ENCODE measurements at places on chromosomes 4 and X. TPM values are rescaled to one million over a fixed set of nuclear protein-coding genes. Genes with fewer than 3 reads are reported as not detected.

DNA sequence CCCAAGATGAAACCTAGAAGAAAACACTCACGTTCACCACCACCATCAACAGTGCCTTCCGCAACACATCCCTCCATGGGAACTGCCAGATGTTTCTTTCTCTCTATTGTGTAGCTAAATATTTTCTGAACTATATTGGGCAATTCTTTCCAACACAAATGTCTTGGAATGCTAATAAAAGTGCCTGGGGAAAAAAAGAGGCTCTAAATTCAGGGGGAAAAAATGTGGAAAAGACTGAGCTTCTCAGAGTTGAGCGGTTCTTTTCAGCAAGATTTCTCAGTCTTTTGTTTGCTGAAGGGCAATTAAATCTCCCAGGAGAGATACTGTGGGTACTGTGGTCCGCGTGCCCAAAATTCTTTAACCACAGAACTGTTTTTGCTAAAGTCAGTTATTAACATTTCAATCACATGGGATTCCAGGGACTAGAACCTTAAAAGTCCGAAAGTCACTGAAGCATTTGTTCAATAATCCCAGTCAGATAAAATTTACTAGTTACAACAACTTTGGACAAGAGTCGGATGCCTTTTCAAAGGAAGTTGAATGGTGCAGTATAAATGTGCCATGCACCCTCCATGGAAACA is 51.9 kb upstream of the DHRSX start:
- peak; percentile 78 for DNase-seq

DNA sequence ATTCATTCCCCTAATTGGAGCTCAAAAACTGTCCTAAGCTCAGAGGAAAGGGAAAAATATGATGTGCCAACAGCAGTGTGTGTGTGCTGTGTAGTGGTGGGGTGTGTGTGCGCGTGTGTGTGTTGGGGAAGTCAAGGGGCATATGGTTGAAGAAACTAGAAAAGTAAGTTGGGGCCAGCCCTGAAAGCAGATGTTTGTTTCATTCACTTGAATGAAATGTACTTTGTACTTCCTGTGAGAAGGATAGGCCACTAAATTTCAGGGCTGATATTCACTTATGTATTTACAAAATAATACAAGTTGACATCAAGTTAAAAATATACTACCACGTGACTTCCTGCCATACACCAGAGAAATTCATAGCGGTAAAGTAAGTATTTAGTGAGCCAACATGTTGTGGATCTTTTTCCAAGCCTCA is 151.3 kb upstream of the JADE1 start:
- DNase-seq: peak; percentile 40

DNA sequence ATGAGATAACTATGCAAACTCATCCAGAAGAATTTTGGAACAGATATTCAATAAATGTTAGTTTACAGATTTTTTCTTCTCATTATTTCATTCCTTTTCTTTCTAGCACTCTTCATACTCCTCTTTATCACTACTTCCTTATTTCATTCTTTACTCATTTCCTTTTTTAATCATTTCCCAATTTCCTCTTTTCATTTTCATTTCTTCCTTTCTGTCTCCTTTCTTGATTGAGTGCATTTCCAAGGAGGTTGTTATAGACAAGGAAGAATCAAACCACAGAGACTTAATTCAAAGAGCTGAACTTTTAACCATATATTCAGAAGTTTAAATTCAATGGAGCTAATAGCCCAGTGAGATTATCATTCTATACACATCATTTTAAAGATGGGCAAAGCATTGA is 600.7 kb downstream of the ARAP2 start:
- DNase-seq: no peak

Gene ASMT
- not detected for total RNA-seq

Gene GUCY1A1
- total RNA-seq: 0.43 TPM

Gene DCAF16
- 21.2 TPM for total RNA-seq

Gene MAGEB10
- not detected for total RNA-seq

Gene NSG1
- 0.86 TPM for total RNA-seq

Gene HTN3
- total RNA-seq: not detected

All from fibroblast of villous mesenchyme (primary cell).